Glutamatergic neuron (in vitro differentiated cells): ENCODE measurements at places on chromosomes 2 and 18. TPM values are rescaled to one million over a fixed set of nuclear protein-coding genes. Genes with fewer than 3 reads are reported as not detected.

Gene FRZB
- 2.2 TPM for total RNA-seq

GRCh38 chr2:134144081-134144596 is 109.7 kb upstream of the MGAT5 start:
- DNase-seq: no peak

GRCh38 chr2:223187256-223187655 is 135.3 kb downstream of the KCNE4 start:
- DNase-seq: no peak

Gene GCKR
- total RNA-seq: 0.61 TPM

GRCh38 chr2:37790019-37790418 is 118.6 kb upstream of the CDC42EP3 start:
- DNase-seq: no peak

DNA sequence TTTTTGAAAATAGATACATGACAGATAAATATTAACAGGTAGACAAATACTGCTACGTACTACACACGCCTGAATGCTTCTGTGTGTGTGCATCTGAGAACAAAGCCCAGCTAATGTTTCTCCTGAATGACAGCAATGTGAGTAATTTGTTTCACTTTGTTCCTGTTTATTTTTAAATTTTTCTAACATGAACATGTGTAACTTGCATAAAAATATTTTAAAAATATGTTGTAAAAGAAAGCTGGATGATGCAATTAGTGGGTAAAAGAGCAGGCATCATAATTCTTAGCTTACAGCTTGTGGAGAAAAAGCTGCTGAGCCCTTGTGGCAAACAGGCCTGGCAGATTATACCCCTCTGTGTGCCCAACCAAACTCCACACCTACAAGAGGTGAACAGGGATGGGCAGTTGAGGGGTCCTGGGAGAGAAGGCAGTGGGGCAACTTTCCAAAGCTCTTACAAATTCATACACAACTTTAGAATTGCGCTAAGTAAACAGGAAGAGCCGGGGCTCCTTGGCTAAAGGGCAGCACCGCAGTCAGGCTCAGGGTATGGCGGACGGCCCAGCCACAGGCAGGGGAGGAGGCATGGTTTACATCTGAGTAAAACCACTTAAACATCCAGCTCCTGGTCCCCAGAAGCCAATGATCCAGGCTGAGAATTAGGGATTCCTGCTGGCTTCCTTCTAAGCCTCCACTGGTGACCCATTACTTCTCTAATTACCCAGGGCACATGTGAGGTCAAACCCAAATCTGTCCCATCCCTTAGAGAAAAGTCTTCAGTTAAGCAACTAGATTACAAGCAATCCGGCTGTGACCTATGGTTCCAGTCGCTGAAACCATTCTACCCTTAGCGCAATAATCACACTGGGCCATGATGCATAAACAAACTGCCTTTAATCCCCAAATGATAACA is 14.0 kb downstream of the PXDN start:
- DNase-seq: no peak

DNA sequence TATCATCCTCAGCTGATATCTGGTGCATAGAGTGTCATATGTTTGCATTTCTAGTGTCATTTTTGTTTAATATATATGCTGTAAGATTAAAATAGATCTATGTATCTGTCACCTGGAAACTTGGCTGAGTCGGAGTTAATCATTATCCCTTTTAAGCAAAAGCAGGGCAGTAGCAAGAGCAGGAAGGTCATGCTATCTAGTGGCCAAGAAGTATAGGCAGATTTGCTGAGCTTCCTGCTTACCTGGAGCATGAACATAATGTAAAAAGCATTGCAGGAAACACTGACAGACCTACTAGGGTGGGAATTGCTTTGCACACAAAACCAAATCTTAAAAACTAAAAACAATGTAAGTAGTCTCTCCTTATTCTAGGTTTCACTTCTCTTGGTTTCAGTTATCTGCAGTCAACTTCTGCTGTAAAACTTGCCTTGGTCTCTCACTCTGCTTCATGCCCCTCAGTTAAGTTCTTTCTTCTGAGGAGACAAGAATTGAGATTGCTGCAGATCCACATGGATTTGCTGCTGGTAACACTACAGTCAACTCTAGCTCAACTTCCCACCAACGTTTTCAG is 295.3 kb downstream of the CDH7 start:
- no peak for DNase-seq

DNA sequence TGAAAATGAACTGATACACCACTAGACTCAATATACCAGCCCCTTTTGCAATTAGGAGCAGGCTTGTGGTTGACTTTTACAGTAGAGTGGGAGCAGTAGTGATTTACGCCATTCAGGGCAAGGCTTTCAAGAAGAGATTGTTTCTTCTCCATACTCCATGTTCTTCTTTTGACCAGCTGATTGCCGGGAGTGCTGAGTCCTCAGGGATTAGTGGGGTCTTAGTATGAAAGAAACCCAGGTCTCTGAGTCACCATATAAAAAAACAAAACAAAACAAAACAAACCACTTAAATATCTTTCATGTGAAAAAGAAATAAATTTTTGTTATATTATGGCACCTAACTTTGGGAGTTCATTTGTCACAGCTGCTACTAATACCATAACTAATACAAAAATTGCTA is 465.6 kb upstream of the TRIB2 start:
- DNase-seq: no peak
